ENCODE measurements at places on chromosomes 6 and 20.

- no peak for DNase-seq
Observed at GRCh38 chr20:51481341-51481914, 61.1 kb downstream of the NFATC2 start.

- no peak for DNase-seq
Observed at GRCh38 chr6:92341201-92341600, 1078.2 kb downstream of the EPHA7 start.

GRCh38 chr20:49682278-49682677 is 31.4 kb downstream of the B4GALT5 start:
- DNase-seq, result no peak

DNA sequence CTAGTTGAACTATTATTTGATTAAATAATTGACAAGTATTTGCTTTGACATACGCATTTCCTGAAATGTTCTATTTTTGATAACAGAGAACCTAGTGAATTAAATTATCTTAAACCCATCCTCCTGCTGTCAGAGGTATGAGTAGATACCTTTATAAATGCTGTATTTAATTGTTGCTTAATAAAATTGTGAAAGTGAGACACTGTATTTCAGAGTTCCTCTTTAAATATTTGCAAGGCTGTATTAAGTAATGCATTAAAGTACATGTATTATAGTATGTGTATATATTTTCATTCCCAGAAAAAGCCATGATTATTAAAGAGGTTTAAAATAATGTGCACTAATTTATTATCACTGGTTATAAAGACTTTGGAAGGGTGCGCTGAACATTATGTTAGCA is 483.8 kb downstream of the TFAP2B start:
- no peak for DNase-seq

DNA sequence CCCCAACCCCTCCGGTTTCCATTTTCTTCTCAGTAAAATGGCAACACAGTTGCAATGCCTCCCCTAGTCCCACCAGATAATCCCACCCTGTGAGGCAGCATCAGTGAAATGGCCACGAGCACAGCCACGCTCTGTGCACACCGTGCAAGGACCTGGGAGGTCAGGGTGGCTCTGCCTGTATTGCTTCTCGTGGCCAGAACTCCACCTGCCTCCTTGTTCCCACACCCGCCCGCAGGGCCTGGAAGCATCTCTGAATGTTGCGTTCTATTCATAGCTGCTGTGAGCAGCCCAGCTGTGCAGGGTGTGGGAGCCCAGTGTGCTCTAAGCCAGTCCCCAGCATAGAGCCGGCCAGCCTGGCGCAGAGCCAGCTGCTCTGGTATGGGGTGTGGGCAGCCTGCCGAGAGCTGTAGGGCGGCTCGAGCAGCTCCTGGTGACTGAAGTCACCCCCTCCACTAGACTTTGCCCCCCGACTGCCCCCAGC is 161.1 kb downstream of the DLL1 start:
- no peak for DNase-seq

DNA sequence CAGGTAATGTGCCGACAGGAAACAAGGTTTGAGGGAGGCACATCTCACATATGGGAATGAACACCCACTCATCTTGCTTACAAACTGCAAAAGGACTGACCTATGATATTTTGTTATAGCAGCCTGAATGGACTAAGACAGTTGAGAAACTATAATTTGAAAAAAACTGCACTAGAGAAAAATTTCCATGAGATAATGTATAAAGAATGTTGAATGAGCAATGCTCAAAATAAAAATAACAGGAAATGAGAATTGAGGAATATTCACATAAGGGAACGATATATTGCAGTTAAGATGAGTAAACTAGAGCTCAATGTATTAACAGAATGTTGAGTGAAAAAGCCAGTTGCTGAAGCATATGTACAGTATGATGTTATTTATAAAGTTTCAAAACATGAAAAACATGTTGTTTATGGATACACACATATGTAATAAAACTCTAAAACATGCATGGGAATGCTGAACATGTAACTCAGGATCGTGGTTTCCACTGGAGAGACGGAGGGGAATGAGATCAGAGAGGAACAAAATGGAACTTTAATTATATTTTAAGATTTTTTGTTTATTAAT is 6.3 kb upstream of the TBC1D22B start:
- DNase-seq, result peak; percentile 15

DNA sequence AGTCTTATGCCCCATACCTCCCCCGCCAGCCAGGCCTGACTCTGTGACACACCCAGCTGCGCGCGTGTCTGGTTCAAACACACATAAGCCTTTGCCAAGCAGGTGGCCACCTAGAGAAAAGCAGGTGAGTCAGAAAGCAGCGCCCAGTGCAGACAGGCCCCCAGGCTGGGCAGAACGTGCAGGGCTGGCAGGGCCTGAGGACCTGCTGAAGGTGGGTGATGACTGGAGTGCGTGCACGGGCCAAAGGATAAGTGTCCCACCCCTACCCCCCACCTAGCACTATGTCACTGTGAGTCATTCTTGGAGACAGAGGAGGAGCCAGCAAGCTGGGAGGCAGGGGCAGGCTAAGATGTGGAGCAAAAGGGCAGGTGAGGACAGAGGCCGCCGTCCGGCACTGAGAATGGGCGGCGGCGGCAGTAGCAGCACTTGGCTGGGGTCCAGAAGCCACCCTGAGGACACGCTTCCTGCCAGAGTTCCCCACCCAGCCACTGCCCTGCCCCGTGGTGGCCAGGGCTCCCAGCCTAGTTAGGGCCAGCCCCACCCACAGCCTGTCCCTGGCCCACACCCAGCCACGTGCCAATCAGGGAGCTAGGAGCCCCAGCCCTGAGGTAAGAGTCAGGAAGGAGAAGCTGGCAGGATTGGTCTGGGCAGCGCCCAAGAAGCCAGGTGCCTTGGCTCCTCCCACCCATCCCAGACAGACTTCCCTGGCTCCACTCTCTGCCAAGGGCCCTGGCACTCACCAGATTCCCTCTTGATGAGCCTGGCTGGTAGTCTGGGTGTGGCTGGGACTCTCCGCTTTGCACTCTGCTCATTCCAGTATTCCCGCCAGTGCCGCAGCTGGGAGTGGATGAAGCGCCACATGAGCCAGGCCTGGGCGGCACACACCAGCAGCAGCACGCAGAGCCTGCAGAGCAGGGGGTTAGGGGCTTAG is 72.7 kb downstream of the TRAM2 start:
- peak; percentile 79 for DNase-seq

GRCh38 chr6:140970485-140970884 is 1162.2 kb upstream of the GJE1 start:
- peak; percentile 18 for DNase-seq

DNA sequence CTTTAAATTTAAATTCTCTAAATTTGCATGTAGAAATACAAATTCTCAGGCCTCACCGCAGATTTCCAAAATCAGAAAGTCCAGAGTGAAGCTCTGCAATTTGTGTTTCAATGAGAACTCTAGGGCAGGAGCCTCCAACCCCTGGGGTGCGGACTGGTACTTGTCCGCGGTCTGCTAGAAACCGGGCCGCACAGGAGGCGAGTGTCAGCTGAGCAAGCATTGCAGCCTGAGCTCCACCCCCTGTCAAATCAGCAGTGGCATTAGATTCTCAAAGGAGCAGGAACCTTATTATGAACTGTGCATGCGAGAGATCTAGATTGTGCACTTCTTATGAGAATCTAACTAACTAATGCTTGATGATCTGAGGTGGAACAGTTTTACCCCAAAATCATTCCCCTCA is 203.0 kb upstream of the PCSK2 start:
- no peak for DNase-seq

GRCh38 chr6:146865756-146866379 is 267.1 kb downstream of the ADGB start:
- DNase-seq, result no peak

- DNase-seq, result no peak
Observed at GRCh38 chr6:6006006-6006427, 708 bp downstream of the NRN1 start.

DNA sequence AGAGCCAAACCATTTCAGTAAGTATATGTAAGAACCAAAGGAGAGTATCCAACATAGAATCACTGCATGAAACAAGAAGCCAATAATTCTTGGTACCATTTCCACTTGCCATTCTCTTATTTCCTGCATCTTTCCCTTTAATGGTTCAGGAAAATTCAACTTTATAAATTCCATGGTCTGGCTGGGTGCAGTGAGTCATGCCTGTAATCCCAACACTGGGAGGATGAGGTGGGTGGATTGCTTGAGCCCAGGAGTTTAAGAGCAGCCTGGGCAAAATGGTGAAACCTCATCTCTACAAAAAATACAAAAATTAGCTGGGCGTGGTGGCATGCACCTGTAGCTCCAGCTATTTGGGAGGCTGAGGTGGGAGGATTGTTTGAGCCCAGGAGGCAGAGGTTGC is 21.2 kb downstream of the NHLRC1 start:
- peak; percentile 26 for DNase-seq

DNA sequence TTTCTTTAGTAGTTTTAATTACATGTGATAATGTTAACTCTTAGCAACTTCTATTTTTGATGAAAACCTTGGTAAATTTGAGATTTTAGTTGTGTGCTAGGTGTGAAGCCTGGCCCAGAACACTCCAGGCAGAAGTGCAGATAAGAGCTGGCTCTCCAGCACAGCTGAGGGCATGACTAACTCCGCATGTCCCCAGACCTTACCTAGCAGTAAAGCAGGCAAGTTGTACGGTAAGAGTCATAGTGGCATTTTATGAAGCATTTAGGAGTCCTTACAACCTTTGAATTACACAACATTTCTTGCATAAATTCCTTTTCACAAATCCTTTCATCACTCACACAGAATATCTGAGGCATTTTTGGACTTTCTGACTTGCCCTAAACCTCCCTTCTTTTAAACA is 67.2 kb downstream of the OPRM1 start:
- no peak for DNase-seq

GRCh38 chr6:84764332-84765049 is at the start of gene TBX18:
Gene TBX18 (minus strand): TSS chr6:84764598. CDS start chr6:84764181, 417 bp downstream.
- DNase-seq, result peak; percentile 94

DNA sequence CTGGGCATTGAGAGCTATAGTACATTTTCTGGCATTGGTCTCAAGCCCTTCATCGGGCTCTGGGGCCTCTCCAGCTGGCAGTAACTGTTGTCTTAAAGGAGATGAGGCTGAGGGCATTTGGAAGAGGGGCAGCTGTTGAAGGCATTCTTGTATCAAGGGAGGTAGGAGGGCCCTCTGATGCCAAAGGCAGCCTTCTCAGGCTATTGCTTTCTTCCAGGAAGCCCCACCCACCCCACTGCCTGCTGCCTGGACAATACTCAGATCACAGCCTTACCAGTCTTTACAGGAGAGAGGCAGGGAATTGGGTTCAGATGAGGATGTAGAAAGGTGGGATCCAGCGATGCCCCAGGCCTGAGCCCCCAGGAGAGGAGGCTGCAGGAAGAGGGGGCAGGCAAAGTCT is 46.0 kb downstream of the CPXM1 start:
- DNase-seq, result no peak

DNA sequence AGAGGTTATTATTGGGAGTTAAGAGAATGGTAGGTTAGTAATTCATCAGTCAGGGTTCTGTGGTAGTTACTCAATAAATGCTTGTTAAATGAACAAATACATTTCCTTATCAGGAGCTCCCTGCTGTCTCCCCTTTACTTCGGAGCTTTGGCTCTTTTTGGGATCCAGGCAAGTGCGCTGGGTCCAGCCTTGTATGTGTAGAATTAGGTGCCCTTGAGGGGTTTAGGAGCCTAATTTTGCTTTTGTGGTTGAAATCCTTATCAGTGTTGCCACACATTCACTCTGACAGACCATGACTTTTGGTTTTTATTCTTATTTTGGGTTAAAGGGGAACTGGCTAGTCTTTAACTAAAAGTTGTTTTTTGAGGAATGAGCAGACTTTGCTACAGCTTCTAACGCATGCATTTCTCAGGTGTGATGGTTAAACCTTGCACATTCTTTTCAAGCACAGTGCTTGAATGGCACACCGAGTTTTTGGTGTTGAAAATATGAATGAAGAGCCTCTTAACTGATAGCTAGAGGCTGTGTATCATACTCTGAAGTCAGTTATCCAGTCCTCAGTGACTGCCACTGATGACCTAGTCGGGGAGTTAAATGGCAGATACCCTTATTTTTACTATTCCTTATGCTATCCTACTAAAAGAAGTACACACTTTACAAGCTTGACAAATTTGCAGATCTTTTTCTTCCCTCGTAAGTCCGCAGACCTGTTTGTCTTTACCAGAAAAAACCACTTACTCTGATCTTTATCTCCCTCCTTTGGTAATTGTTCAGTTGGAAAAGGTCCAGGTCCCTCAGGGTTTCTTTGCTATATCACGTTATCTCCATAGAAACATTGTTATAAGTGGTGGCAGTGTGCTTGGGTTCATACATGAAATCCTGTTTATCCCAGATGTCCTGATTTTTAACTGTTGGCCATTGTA is 50.7 kb upstream of the PLCG1 start:
- no peak for DNase-seq

DNA sequence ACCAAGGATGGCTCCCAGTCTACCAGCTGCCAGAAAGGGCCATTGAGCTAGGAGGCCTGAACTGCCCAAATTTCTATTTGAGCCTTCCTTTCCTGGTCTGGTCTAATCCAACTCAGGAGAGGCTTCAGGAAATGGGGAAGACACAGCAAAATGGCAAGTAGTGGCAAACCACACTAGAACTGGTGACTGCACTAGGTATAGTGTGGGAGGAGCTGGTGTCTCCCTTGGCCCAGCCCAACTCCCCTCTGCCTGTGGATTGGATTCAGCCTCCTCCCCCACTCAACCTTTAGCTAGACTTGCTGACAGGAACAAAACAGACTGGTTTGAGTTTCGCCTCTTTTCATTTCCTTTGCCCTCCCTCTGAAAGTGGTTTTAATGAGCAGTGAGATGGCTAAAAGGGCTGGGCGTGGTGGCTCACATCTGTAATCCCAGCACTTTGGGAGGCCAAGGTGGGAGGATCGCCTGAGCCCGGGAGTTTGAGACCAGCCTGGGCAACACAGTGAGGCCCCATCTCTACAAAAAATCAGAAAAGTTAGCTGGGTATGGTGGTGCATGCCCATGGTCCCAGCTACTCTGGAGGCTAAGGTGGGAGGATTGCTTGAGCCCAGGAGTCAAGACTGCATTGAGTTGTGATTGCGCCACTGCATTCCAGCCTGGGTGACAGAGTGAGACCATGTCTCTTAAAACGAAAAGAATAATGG is 17.5 kb downstream of the MRPS18A start:
- DNase-seq, result no peak

DNA sequence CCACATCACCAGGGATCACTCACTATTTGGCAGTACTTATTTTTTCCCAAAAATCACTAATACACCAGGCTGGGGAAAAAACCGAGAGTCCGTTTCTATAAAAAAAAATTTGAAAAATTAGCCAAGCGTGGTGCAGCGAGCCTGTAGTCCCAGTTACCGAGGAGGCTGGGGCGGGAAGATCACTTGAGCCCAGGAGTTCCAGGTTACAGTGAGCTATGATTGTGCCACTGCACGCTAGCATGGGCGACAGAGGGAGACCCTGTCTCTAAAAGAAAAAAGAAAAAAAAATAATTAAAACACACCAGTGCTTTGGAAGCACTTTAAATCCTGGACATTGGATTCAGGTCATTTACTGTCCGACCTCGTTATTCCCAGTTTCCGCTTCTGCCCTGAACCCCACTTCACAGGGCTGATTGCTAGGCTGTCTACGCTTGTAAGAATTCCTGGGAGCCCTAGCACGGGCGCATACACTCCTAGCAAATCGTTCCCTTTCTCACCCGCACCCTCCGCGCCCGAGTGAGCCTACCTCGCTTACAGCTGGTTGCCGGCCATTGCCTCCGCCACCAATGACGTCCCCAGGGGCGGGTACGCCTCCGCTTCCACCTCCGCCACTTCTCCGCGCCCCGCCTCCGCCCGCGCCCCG is at the start of gene TPMT:
TPMT (minus strand) TSS at position 571 of the 643 bp plus-strand sequence. CDS start 5,950 bp downstream, outside the sequence.
- no peak for DNase-seq

GRCh38 chr6:136676075-136676474 is 116.2 kb downstream of the MAP3K5 start:
- no peak for DNase-seq
